ENCODE measurements at places on chromosomes 13 and 19.

DNA sequence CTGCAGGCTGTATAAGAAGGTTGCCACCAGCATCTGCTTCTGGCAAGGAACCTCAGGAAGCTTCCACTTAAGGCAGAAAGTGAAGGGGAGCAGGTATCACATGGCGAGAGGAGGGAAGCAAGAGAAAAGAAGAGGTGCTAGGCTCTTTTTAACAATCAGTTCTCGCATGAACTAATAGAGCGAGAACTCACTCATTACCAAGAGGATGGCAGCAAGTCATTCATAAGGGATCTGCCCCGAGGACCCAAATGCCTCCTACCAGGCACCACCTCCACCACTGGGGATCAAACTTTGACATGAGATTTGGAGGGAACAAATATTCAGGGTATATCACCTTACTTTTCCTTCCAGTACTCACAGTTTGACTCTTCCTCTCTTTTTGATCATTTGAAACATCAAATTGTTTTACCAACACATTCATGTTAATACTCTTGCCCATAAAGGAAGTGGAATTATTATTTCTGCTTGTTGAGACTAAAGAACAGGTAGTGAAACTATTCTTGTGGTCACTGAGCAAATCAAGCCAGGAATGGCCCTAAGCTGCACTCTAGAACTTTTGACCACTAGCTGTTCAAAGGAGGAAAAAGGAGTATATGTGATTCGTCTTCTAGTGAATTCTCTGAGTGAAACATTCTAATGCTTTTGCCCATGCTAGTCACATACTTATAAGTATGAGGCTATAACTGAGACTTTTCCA lies 45.0 kb downstream of the LACC1 start:
- no peak for DNase-seq

DNA sequence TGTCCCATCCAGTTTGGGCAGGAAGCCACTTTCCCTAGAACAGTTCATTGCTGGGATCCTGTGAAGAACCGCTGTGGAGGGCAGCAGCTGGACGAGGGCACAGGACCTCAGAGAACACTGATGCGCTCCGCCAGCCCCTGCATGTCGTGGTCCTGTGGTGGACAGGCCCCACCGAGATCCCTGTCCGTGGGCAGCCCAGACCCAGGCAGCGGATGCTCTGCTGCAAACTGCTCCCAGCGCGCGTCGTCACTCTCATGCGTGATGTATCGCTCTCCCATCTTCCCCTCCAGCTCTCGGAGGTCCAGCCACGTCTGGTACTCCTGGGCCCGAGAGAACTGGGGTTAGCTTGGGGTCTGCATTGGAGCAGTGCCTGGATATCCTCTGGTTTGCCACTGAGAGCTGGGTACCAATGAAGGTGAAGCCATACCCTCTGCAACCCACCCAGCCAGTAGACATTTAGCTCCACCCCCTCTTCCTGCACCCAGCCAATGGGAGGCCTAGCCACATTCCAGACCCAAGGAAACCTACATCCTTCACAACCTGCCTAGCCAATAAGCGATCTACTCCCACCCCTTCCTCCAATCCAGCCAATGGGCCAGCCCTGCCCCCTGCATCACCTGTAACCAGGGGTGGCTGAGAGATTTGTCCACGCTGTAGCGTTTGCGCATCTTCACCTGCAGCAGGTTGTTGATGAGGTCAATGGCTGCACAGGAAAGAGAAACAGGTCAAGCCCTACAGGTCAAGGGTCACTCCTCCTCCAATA lies 13.6 kb upstream of the DACT3 start:
- peak; percentile 39 for DNase-seq

DNA sequence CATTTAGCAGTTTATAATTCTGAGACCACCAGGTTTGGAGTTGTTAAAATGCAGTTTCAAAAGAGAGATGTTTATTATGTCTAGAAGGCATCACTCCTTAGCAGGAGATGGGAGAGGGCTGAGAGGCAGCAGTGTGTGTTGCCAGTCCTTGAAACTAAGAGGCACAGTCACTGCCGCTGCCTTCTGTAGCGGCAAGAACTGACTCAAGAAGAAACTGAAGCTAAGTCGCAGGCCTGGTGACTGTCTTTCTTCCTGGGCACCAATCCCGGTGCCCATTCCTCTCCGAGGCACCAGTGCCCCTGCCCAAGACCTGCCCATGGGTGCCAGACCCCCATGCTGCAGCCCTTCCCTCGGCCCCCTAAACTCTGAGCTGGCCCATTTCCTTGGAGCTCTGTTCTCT lies 20.1 kb downstream of the N4BP2L1 start:
- DNase-seq: no peak

- DNase-seq: no peak
Measured at GRCh38 chr13:76904507-76904906, 18.3 kb upstream of the KCTD12 start.

- DNase-seq: no peak
Measured at GRCh38 chr19:36939153-36939552, 23.0 kb downstream of the ZNF568 start.

DNA sequence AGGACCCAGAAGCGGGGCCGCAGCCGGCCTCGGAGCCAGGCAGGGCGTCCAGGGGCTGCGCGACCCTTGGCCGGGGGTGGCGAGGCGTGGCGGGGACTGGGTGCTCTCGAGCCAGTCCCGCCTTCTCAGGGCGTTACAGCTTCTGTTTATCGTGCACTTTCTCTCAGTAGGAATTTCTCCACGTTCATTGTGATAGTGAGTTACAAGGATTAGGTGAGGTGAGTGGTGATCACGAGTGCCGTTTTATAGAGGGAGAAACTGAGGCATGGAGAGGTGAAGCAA lies 600 bp downstream of the AP1M1 start:
- no peak for DNase-seq

DNA sequence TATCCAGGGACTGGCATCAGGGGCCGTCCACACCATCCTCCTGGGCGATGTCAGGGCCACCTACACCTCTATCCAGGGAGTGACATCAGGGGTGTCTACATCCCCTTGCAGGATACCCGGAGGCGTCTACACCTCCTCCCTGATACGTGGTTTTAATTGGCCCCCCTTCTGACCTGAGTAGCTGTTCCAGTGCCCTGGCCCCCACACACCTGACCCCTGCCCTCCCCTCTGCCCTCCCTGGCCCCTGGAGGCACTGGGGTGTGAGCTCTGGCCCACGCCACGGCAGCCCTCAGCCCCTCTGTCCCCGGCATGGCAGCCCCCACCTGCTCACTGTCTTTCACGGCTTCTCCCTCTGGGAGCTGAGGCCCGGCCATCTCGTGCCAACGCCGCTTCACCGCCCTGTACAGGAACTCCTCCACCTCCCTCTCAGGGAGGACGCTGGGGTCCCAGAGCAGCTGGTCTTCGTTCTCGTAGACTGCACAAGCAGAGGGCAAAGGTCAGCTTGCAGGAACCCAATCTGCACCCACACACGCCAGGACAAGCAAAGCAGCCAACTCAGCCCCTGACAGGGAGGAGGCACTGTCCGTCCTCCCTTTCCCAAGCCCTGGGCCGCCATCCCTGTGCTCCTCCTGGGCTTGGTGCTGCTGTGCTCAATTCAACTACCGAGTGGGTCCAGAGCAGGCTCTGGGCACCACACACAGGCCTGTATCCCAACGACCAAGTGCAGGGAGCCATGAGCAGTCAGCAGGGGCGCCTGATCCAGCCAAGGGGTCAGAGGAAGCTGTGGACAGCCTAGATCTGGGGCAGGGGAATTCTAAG lies 22.2 kb upstream of the PLPP2 start:
- no peak for DNase-seq

- DNase-seq: no peak
Measured at GRCh38 chr13:63190742-63191141, 1775.1 kb upstream of the PCDH20 start.

GRCh38 chr13:109249780-109250528 lies 536.4 kb downstream of the IRS2 start:
- DNase-seq: no peak

GRCh38 chr19:645912-646778 lies 6.5 kb downstream of the FGF22 start:
- no peak for DNase-seq

DNA sequence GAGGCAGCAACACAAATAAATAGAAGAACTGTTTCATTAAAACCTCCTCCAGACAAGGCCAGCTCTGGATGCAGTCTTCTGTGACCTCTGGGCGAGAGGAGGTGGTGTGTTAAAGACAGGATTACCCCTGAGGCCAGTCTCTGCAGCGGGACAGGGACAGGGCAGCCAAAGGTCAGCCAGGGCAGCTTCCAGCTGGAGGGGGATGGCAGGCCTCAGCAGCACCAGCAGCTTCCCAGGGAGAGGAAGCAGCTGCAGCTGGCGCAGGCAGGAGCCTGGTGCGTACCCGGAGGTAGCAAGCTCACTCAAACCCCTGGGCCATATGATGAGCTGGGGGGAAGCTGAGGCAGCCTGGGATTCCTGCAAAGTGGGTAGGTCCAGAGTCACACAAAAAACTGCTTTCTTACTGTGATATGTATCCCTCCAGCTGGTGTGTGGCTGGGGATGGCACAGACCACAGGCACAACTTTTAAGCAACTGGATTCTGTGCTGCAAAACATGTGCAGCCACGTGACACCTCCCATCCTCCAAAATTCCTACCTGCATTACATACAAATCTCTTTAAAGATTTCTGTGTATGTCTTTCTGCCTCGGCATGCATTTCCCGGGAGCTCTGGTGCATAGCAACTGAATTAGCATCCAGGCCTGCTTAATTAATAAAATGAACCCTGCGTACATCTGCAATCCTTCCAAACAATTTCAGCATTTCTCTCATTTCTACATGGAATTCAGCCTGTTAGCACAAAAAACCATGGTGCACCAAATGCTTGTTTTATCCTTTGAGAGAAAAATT lies 238.3 kb upstream of the MAB21L1 start:
- no peak for DNase-seq

Measured in NCI-H510A treated with DMSO at 0.1 percent for 48 hours (cell line).